ENCODE measurements at places on chromosomes 13 and 19.

DNA sequence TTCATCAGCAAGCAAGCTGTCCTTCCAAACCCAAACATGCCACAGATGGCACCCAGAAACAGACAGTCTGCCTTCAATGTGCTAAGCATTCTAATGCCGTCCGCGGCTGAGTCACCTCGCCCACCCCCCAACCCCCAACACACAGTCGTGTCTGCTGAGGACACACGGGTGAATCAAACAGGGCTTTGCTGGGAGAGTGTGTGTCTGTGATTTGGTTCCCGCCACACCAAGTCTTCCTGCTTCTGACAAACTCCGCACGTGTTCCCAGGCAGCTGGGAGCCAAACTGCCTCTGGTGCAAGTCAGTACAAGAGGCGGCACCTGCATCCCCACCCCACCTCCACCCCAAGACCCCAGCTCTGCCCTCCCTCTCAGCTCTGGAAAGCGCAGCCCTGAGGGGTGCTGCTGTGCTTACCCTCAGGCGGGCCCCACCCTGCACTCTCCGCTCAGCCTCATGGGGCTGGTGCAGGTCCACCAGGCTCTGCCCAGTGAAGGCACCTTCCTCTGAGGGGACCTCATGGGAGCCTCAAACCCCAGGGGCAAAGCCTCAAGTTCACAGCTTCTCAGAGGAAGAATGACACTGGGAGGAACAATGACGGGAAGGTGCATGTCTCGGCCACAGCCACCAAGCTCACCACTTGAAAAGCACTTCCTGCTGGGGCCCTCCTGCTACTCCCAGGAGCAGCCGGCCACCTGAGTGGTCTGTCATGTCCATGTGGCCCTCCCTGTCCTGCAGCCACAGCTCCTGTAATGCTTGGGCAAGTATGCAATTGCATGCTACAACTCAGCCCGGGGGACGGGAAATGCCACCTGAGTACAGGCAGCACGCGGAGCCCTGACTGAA is 15.0 kb upstream of the SLC35E1 start:
- no peak overlapping the region for H3K4me3 ChIP-seq
- peak overlapping the region; percentile 47 for H3K27ac ChIP-seq
- DNase-seq, result no peak
- no peaks in the 10 kb centered on the region for H3K27me3 ChIP-seq

GRCh38 chr19:40982594-40983101 is 8.4 kb upstream of the CYP2B6 start:
- no peaks in the 10 kb centered on the region for H3K27me3 ChIP-seq
- DNase-seq, result no peak
- H3K36me3 ChIP-seq, result no peaks in the 10 kb centered on the region
- no peaks in the 10 kb centered on the region for H3K4me1 ChIP-seq

DNA sequence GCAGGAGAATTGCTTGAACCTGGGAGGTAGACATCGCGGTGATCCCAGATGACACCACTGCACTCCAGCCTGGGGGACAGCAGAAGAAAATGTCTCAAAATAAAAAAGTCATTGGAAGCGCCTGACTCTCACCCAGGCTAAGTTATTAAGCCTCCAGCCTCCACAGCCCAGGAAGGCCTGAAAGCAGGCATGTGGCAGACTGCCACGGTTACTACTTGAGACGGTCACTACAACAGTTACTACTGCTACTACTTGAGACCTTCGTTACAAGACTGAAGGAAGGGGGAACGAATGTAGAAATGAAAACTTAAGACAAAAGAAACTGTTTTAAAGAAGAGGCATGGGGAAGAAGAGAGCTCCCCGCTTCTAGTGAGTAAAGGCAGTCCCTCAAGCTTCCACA is 9.6 kb downstream of the PRR22 start:
- peaks cover 8% of the 10 kb centered on the region for H3K4me1 ChIP-seq
- no peak for DNase-seq
- H3K36me3 ChIP-seq, result no peaks in the 10 kb centered on the region
- no peak overlapping the region for H3K27ac ChIP-seq

- peak overlapping the region; percentile 26 for H3K27ac ChIP-seq
- H3K4me3 ChIP-seq, result no peak overlapping the region
- peaks cover 16% of the 10 kb centered on the region for H3K4me1 ChIP-seq
- no peaks in the 10 kb centered on the region for H3K27me3 ChIP-seq
- DNase-seq, result no peak
- no peaks in the 10 kb centered on the region for H3K36me3 ChIP-seq
Measured at GRCh38 chr13:110217085-110217484, 89.9 kb downstream of the COL4A1 start.

GRCh38 chr13:98055623-98056022 is 87.3 kb upstream of the FARP1 start:
- no peaks in the 10 kb centered on the region for H3K36me3 ChIP-seq
- no peak overlapping the region for H3K27ac ChIP-seq
- H3K27me3 ChIP-seq, result no peaks in the 10 kb centered on the region
- H3K4me1 ChIP-seq, result no peaks in the 10 kb centered on the region
- DNase-seq, result no peak

DNA sequence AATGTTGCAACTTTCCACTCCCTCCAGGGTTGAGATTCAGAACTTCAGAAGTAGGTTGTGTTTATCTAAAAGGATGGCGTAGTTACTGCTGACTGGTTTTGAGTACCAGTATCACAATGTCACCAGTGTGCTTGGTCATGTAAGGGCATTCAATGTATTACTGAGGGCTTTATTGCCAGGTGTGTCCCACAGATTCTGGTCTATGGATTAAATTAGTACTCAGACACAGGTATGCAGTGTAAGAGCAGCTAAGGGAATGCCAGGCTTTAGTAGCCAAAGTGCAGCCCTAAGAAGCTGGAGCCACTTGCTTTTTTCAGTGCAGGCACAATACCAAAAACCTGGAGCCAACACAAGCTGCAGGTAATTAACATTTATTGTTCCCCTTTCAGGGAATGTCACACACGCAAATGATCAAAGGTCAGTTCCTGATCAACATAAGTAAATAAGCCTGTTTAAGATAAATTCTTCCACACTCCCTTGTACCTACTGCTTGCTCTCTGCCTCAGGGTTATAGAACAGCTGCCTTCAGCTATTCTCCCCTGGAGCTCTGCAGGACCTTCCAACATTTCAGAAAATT is 130.1 kb upstream of the ZNF91 start:
- no peak for DNase-seq
- no peaks in the 10 kb centered on the region for H3K4me1 ChIP-seq
- no peaks in the 10 kb centered on the region for H3K27me3 ChIP-seq

- peak; percentile 22 for DNase-seq
- H3K4me1 ChIP-seq, result peaks cover 3% of the 10 kb centered on the region
- H3K27ac ChIP-seq, result no peak overlapping the region
- H3K27me3 ChIP-seq, result peaks cover 13% of the 10 kb centered on the region
Measured at GRCh38 chr19:40512473-40513344, 45.9 kb downstream of the SPTBN4 start.

DNA sequence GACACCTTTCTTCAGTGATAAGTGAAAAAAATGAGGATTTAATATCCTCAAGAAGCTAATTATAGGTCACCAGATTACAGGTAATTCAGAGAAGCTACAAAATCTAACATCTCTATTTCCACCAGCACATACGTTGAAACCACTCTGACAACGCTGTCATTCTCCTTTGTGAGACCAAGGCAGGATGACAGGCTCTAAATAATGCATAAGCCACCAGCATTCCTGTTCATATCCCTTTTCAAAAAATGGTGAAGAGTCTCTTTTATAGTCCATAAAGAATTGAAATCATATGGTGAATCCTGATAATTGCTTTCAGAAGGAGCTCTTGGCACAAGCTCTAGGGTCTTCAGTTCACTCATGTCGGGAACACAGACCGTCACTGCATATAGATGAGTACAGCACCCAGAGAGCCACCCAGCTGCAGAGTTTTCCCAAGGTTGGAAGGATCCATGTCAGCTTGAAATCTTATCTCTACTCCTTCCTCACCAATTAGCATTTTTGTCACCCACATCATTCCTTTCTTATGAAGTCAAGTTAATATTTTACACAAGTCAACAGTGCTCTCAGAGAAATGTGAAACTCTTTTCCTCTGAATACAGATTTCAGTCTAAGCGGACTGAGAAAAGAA is 431.4 kb downstream of the TBC1D4 start:
- no peaks in the 10 kb centered on the region for H3K27me3 ChIP-seq
- H3K36me3 ChIP-seq, result no peaks in the 10 kb centered on the region

DNA sequence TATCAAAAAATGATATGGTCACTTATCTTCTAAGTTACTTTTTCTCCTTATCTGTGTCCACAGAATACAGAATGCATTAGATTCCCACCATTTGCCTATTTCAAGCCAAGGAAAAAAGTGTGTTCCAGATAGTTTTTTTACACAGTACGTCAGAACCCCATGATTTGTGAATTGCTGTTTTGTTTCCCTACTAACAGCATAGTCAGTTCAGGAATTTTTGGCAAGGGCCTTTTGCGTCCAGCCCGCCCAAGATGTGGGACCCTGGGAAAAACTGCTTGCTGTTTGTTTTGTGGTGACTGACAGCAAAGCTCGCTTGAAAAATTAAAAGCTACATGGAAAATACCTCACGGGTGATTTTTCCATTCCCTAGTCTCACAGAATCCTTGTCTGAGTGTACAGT is 20.4 kb upstream of the FAM216B start:
- no peak overlapping the region for H3K27ac ChIP-seq
- no peaks in the 10 kb centered on the region for H3K36me3 ChIP-seq

DNA sequence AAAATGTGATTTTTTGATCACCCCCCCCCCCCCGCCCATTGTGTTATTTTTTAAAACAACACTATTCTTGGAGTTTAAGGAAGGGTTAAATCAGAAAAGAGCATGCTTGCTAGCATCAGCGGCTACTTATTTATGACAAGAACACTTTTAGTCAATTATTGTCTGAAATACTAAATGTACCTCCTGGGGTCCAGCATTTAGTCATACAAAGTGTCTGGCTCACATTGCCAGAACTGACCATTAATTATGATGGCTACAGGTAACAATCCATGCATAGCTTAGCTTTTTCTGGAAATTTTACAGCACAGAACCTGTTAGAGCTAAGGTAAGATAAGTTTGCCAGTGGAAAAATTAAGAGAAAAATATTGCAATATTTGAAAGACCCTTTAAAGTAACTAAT is 90.1 kb downstream of the PCDH9 start:
- no peak for DNase-seq
- H3K27me3 ChIP-seq, result no peaks in the 10 kb centered on the region
- no peak overlapping the region for H3K27ac ChIP-seq
- no peak overlapping the region for H3K4me3 ChIP-seq
- no peaks in the 10 kb centered on the region for H3K36me3 ChIP-seq
- H3K4me1 ChIP-seq, result no peaks in the 10 kb centered on the region

GRCh38 chr13:113211774-113212173 is 2.4 kb downstream of the CUL4A start:
- no peaks in the 10 kb centered on the region for H3K27me3 ChIP-seq
- H3K27ac ChIP-seq, result no peak overlapping the region
- H3K4me1 ChIP-seq, result peaks cover 11% of the 10 kb centered on the region
- no peak for DNase-seq
- peaks cover 11% of the 10 kb centered on the region for H3K36me3 ChIP-seq

DNA sequence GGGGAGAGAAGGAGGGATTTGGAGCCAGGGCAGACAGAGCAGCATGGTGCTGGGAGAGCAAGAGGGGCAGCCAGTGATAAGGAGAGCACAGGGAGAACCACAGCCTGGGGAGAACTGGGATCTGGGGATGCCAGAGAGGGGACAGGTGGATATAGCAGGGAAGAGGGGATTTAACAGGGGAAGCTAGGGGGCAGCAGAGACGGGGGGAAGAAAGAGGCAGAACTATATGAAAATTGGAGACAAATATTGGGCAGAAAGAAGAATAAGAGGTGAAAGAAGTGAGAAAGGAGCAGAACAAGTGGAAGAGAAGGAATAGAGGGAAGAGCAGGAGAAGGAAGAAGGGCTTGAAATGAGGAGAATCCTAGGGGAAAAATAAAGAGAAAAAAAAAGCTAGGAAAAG is 6.5 kb upstream of the ZNF528 start:
- no peak overlapping the region for H3K27ac ChIP-seq
- H3K27me3 ChIP-seq, result no peaks in the 10 kb centered on the region
- peaks cover 39% of the 10 kb centered on the region for H3K36me3 ChIP-seq
- H3K4me1 ChIP-seq, result peaks cover 7% of the 10 kb centered on the region
- DNase-seq, result no peak

DNA sequence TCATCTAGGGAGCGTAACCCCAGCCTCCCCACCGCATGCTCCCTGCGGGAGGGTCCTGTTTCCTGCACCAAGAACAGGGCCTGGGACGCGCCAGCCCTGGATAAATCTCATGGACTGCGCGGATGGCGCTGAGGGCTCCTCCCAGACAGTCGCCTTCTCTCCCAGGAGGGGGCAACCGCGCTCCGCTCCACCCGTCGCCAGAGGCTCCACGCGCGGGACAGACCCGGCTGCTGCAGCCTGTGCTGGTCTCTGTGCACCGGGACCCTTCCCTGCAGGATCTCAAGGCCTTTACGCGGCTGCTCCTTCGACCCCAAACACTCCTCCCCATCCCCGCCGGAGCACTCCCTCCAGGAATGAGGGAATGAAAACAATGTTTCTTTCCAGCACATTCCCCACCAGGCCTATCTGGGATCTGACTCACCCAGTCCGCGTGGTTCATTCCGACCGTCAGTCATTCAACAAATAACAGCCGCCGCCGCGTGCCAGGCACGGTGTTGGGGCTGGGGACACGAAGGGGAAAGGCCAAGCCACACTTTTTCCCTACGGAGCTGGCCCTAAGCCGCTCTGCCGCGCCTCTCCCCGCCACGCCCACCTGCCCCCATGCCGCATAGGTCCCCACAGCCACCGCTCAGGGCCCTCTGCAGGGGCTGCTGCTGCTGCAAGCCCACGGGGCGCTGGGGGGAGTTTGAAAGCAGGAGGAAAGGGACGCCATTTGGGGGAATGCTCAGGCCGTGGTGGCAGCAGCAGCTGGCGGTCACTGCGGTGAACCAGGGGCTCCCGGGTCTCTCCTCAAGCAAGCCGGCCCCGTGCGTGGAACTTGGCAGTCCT is 6.0 kb downstream of the PNMA8B start:
- peaks cover 34% of the 10 kb centered on the region for H3K27me3 ChIP-seq
- peak overlapping the region; percentile 25 for H3K27ac ChIP-seq
- DNase-seq, result no peak
- H3K4me3 ChIP-seq, result no peak overlapping the region
- peaks cover 65% of the 10 kb centered on the region for H3K4me1 ChIP-seq

DNA sequence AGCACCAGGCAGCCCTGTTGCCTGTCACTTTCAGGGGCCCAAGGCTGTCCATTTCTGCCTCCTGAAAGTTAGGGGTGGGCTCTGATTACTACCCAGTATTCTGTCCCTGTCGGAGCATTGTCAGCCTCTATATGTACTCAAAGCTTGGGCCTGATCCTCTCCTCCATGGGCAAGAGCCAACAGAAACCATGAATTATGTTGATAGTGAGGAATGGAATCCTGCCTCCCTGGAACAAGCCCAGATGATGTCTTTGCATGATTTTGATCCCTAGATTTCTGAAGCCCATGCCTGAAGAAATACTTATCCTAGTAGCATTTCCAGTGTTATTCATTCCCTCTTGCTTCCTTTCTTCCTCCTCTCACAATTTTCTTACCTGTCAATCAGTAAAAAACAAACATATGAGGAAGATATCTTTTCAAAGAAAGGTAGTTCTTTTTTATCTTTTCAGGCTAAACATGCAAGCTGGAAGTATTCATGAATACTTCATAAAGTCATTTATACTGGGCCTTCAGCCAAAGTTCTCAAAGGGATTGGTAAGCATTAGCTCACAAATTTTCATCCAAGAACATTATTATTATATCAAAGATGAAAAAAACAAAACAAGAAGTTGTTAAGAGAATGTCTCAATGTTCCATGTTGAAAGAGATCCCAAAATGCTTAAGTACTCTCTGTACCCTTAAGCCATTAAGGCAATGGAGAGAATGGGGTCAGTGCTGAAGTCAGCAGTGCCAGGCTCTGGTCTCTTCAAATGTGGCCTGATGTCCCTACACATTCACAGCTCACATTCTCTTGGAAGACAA is 171.7 kb downstream of the NHLRC3 start:
- no peak overlapping the region for H3K27ac ChIP-seq
- peak; percentile 20 for DNase-seq
- no peaks in the 10 kb centered on the region for H3K4me1 ChIP-seq
- H3K4me3 ChIP-seq, result no peak overlapping the region
